ENCODE measurements at places on chromosomes 13 and 19.

DNA sequence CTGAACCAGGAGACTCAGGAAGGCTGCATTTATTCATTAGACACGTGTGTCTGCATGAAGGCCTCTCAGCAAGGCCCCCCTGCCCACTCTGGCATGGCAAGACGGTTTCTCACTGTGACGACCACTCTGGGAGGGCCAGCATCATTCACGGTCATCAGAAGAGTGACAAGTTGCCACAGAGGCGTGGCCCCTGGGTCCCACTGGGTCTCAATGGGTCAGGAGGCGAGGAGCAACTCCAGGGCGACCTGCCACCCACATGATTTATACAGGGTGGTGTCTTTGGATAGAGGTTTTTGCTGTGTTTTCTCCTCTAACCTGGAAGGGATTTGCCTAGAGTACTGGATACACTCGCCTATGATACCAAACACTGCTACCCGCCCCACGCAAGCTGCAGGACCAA is 60.7 kb downstream of the KLF2 start:
- DNase-seq: no peak

DNA sequence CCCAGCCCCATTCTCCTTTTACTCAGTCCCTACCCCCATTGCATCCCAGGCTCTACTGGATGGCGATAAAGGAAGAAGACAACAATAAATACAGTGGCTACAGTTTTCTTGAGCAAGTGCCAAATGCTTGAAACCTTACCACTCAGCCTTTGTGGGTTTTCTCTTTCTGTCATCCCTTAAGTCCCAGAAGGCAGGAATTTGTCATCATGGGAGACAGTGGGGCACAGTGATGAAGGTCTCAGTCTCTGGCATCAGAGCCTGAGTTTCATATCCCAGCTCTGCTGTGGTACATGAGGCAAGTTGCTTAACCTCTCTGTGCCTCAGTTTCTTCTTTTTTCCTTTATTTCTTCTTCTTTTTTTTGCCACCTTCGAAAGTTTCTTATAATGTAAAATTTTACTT is 5.1 kb upstream of the COMP start:
- DNase-seq: peak; percentile 19

GRCh38 chr19:18001777-18002345 is 6.1 kb upstream of the ARRDC2 start:
- DNase-seq: peak; percentile 37

- DNase-seq: no peak
Observed at GRCh38 chr19:2724148-2724557, 3.0 kb upstream of the DIRAS1 start.

DNA sequence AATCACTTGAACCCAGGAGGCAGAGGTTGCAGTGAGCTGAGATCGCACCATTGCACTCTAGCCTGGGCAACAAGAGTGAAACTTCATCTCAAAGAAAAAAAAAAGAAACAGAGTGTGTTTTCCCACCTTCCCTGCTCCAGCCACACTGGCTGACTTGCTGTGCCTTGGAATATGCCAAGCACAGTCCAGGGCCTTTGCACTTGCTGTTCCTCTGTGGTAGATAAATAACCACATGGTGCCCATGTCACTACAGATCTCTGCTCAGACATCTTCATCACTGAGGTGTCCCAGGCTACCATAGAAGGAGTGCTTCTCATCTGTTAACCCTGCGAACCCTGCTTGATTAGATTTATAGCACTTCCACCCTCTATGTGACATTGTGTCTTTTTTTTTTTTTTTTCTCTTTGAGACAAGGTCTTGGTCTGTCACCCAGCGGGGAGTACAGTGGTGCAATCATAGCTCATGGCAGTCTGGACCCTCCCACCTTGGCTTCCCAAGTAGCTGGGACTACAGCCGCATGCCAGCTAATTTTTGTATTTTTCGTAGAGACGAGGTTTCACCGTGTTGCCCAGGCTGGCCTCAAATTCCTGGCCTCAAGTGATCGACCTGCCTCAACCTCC is 10.4 kb downstream of the SMARCA4 start:
- DNase-seq: no peak
